ENCODE measurements at places on chromosomes 2 and 18. TPM values are rescaled to one million over a fixed set of nuclear protein-coding genes. Genes with fewer than 3 reads are reported as not detected.

GRCh38 chr2:32229635-32230034 lies 35.1 kb downstream of the NLRC4 start:
- no peaks in the 10 kb centered on the region for H3K4me1 ChIP-seq
- DNase-seq = no peak
- no peaks in the 10 kb centered on the region for H3K27me3 ChIP-seq
- H3K4me3 ChIP-seq = no peak overlapping the region
- no peak overlapping the region for H3K27ac ChIP-seq
- peaks cover 9% of the 10 kb centered on the region for H3K36me3 ChIP-seq

The TCF7L1 gene
- 6.0 TPM for polyA plus RNA-seq

- no peak overlapping the region for H3K4me3 ChIP-seq
- H3K27ac ChIP-seq = no peak overlapping the region
- H3K36me3 ChIP-seq = peaks cover 6% of the 10 kb centered on the region
- no peaks in the 10 kb centered on the region for H3K4me1 ChIP-seq
- H3K27me3 ChIP-seq = no peaks in the 10 kb centered on the region
Measured at GRCh38 chr2:201275069-201275468, 14.7 kb downstream of the CASP8 start.

- peaks cover 2% of the 10 kb centered on the region for H3K36me3 ChIP-seq
- no peaks in the 10 kb centered on the region for H3K4me1 ChIP-seq
- H3K27ac ChIP-seq = no peak overlapping the region
- H3K27me3 ChIP-seq = no peaks in the 10 kb centered on the region
- no peak for DNase-seq
- H3K4me3 ChIP-seq = no peak overlapping the region
Measured at GRCh38 chr18:56995579-56996188, 151.2 kb upstream of the BOD1L2 start.

DNA sequence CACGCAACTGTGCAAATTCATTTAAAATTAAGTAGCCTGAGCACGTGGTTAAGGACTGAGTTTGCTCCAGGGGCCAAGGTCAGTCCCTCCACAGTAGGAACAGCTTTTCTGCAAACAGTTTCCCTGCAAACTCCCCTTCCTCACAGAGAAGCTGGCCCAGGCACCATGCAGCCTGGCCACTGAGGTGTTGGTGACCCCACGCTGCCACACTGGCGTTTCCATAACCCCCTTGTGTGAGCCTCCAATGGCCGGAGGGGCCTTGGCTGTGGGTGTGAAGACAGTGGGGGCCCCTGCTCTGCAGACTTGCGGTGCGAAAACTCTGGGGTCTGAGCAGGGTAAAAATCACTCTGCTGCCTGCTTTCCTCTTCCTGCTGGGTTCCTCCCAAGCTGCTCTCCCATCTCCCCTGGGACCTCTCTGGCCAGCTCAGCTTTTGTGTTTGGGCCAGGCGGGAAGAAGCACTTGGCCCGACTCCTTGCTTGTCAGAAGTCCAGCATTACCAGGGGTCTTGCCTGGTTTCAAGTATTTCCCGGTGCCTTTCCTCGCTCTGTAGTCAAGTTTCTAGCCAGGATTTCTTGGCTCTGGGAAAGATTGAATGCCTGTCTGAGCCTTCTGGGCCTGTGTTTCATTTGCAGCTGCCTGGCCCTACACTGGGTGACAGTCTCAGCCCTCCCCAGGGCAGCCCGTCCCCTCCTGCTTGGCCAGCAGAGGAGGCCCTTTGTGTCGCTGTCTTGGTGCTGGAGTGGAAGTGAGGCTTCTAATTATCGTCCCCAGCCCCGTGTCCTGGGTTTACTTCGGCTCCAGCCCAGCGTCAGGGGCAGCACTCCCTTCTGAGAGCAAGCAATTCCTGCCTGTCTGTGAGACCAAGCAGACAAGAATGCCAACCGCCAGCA lies 131.4 kb upstream of the SLC1A4 start:
- H3K4me3 ChIP-seq = no peak overlapping the region
- no peaks in the 10 kb centered on the region for H3K36me3 ChIP-seq
- peak overlapping the region; percentile 61 for H3K27ac ChIP-seq
- H3K27me3 ChIP-seq = no peaks in the 10 kb centered on the region

GRCh38 chr2:207143215-207144172 lies 22.3 kb downstream of the KLF7 start:
- peak overlapping the region; percentile 74 for H3K27ac ChIP-seq
- H3K4me3 ChIP-seq = no peak overlapping the region
- H3K27me3 ChIP-seq = no peaks in the 10 kb centered on the region
- no peaks in the 10 kb centered on the region for H3K36me3 ChIP-seq
- H3K4me1 ChIP-seq = peaks cover 2% of the 10 kb centered on the region

DNA sequence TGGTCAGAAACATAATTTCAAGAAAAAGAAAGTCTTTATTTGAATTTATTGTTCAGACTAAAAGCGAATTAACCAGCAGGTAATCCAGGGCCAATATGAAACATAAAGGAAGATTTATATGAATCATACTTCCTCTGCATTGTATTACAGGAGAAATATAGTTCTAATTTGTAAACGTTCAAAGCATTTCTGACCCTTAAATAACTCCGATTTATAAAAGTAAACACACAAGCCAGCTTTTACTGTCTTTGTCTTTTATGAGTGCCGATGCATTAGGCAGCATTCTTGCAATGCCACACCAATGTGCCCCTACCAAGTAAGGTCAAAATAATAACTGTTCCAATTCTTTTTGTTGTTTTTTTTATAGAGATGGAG lies 118.8 kb upstream of the RBBP8 start:
- H3K4me1 ChIP-seq = peaks cover 3% of the 10 kb centered on the region
- no peak overlapping the region for H3K4me3 ChIP-seq
- no peak for DNase-seq
- H3K36me3 ChIP-seq = no peaks in the 10 kb centered on the region
- no peaks in the 10 kb centered on the region for H3K27me3 ChIP-seq

The C2orf15 gene
- polyA plus RNA-seq = 0.24 TPM

DNA sequence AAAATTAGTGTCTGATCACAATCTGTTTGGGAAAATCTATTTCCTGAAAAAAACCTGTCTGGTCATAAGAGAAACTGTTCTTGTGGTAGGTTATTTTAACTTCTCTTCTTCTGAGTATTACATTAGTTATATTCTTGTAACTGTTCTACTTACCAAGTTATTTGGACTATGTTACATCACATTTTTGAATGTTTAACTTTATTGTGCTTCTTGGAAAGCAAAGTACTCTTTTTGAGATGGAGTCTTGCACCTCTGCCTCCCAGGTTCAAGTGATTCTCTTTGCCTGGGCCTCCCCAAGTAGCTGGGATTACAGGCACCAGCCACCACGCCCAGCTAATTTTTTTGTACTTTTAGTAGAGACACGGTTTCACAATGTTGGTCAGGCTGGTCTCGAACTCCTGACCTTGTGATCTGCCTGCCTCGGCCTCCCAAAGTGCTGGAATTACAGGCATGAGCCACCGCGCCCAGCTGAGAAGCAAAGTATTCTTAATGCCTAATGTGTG lies 39.4 kb downstream of the AFTPH start:
- peaks cover 6% of the 10 kb centered on the region for H3K4me1 ChIP-seq
- H3K27ac ChIP-seq = no peak overlapping the region

DNA sequence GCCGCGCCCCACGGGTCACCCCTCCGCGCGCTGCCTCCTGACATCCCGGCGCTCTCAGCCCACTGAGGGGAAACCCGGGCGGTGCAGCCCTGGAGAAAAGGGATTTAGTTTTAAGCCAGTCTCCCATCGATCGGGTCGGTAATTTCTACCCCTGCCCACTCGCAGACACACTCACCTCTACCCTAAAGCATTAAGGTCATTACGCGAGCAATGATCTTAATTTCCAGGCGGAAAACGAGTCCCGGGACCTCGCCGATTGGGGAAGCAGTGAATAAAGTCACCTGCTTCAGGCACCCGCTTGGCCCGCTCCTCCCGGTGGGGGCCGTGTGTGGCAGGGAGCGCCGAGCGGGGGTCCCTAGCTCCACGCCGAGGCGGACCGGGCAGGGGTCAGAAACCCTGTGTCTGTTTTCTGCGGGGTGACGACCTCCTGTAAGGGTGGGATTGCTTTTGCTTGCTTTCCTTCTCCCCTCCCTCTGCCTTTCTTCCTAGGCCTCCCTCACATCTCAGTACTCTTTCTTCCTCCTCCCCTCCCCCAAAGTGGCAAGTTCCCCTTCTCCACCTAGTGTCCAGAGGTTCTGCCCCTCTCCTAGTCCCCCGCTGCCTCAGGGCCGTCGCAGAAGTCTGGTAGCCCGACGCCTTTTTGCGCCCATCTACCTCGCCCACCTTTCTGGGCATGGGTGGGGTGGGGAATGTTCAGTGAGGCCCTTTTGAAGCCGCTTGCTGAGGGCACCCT lies 142.6 kb downstream of the MEIS1 start:
- H3K36me3 ChIP-seq = no peaks in the 10 kb centered on the region
- peaks cover 23% of the 10 kb centered on the region for H3K4me1 ChIP-seq
- no peak overlapping the region for H3K27ac ChIP-seq

All from liver (tissue), 10 donors.